Smooth muscle cell of the brain vasculature (primary cell): ENCODE measurements at places on chromosomes 7 and 10.

GRCh38 chr7:149525280-149525679 is 27.7 kb upstream of the ZNF746 start:
- no peak for DNase-seq

GRCh38 chr7:90180011-90180585 is 25.8 kb downstream of the STEAP1 start:
- no peak for DNase-seq

- DNase-seq: no peak
These were observed 175.1 kb downstream of the NEURL1 start for GRCh38 chr10:103668351-103669242.

DNA sequence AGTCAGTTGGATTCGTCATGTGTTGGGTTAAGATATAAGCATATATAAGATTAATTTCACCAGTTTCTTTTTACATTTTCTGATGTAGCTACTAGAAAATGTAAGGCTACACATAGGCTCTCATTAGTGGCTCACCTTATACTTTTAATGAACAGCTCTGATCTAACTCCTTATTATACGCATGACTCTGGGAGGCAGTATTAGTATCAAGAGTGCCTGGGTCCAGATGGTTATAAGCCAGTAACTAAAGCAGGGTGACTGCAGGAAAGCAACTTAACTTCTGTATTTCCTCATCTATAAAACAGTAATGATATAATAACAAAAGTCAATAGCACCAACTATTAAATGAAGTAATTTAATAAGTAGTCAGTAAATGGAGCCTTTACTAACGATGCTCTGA is 1.4 kb upstream of the ELMO1 start:
- no peak for DNase-seq

DNA sequence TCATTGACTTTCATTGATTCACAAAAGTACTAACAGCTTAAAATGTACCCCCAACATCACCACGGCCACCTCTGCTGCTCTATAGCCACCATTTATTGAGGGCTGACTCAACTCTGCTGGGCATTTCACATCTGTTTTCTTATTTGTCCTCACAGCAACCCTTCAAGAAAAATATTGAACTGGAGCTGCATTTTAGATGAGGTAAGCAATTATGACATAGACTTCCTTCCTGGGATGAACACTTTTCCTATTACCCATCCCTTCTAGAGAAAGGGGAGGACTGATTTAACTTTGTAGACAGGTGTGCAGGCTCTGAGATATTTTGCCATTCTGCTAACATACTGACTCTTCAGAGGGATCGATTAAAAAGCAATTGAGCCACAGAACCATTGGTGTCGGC is 217.4 kb downstream of the CACNA2D1 start:
- DNase-seq: no peak
